ENCODE measurements at places on chromosomes 4 and X. TPM values are rescaled to one million over a fixed set of nuclear protein-coding genes. Genes with fewer than 3 reads are reported as not detected.

DNA sequence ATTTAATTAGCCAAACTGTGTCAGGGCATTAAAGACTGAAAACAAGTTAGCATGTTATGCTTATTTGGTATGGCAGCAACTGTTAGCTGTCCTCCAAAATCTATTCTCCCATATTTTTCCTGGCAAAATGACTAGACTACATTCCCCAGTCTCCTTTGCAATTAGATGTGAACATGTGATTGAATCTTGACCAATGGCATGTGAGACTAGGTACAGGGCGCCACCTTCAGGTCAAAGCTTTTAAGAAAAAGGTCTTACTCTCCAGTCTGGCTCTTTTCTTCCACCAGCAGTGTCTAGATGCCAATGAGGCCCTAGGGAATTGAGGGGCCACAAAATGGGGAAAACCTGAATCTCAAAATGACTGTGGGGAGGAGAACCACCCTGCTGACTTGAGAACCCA is 408.2 kb downstream of the SMARCA1 start:
- H3K4me1 ChIP-seq = no peaks in the 10 kb centered on the region
- H3K36me3 ChIP-seq = no peaks in the 10 kb centered on the region
- no peak overlapping the region for H3K4me3 ChIP-seq
- no peaks in the 10 kb centered on the region for H3K27me3 ChIP-seq
- no peak for DNase-seq
- no peak overlapping the region for H3K27ac ChIP-seq

Gene DMD
- 15.8 TPM for total RNA-seq

DNA sequence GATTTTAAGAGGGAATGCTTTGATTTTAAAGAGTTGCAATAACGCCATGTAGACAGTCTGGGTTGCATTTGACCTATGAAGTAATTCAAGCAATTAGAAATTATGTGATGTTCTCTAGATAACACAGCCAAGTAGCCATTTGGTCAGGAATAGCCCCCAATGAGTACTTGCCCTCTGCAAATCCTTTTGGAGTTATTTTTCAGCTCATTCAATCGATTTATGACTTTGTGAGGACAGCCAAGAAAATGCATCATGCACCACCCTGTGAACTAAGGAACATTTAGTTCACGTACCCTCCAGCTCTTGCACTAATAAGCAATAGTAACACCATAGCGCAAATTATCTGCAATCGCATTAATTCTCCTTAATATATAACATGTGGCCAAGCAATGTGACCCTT is 552.6 kb upstream of the INTU start:
- no peak for DNase-seq
- H3K27ac ChIP-seq = no peak overlapping the region
- H3K36me3 ChIP-seq = no peaks in the 10 kb centered on the region
- no peaks in the 10 kb centered on the region for H3K4me1 ChIP-seq

Gene GNRHR
- not detected for total RNA-seq

DNA sequence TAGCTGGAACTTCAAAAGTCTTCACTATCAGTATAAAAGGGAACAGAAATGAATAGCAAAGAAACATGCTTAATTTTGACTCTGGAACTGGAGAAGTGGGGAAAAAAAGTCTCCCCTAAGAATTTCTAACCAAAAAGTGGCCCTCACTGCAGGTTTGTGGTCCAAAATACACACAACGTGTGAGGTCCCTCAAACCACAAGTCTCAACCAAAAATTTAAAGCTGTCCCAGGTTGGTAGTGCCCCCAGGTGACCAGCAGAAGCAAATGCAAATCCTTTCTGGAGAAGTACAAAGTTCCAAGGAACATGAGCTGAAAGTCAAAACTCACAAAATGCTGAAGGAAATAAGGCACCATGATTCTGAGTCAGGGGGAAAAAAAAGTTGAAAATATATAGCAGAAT is 23.6 kb upstream of the VAMP7 start:
- H3K4me1 ChIP-seq = no peaks in the 10 kb centered on the region
- H3K4me3 ChIP-seq = no peak overlapping the region
- H3K36me3 ChIP-seq = no peaks in the 10 kb centered on the region
- no peak overlapping the region for H3K27ac ChIP-seq
- DNase-seq = no peak

- DNase-seq = no peak
- H3K27me3 ChIP-seq = no peaks in the 10 kb centered on the region
- H3K27ac ChIP-seq = no peak overlapping the region
These were observed 5.2 kb upstream of the IRF2 start for GRCh38 chr4:184479516-184479950.

DNA sequence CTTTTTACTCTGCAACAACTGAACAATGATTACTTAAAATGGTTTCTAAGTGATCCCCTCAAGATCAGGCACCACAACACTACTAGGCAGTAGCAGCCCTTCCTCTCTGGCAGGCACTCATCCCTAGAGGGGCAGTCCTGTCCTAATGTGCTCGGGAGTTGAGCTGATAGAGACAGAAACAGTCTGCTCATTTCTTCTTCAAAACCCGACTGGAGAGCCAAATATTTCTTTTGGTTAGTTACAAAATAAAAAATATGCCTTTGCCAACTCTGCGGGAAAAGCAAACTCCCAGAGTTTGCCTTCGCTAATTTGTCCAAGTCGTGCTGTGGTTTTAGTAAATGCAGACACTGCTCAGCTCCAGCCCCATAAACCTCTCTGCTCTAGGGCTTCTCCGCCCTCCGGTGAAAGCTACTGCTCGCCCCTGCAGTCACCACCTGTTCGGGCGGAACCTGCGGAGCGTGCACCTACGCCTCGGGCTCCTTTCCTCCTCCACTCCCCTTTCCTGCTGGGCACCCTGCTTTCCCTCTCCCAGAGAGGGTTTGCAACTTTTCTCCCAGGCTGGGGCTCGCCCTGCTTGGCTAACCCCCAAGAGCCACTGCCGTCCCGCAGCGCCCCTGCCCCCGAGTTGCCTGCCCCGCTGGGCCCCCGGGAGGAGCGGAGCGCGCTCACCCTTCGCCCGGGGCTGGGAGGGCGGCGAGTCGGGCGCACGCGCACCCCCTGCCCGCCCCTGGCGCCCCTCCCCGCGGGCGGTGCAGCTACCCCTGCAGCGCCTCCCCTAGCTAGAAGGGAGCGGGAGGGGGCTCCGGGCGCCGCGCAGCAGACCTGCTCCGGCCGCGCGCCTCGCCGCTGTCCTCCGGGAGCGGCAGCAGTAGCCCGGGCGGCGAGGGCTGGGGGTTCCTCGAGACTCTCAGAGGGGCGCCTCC is at the start of gene NPNT:
TSS of gene NPNT (plus strand) at position 812 of the 923 bp plus-strand sequence. CDS start 182 bp downstream, outside the sequence.
- DNase-seq = no peak
- peaks cover 9% of the 10 kb centered on the region for H3K4me1 ChIP-seq
- H3K27ac ChIP-seq = peak within 1 kb of the TSS; percentile 61

Gene USP17L11
- not detected for total RNA-seq

GRCh38 chrX:117972711-117973109 is 143.9 kb downstream of the KLHL13 start:
- H3K27ac ChIP-seq = no peak overlapping the region
- H3K4me1 ChIP-seq = no peaks in the 10 kb centered on the region
- no peaks in the 10 kb centered on the region for H3K27me3 ChIP-seq

Gene CLCN4
- total RNA-seq = 1.7 TPM

DNA sequence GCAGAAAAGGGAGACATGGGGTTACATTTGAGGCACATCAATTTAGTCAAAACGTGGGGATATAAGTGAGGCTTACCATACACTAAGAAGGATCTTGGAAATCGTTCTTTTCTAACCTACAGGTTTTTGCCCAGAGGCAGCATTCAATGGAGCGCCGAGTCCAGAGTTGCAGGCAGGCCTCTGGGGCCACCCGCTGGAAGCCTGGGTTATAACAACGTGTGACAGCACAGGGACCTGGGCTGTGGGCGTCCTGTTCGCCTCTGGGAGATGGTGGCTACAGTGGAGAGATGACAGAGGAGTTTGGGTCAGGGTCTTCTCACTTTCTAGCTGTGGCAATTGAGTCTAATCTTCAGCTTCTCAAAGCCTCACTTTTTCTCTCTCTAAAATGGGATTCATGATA is 53.9 kb downstream of the ENPP6 start:
- DNase-seq = peak; percentile 55
- H3K4me1 ChIP-seq = no peaks in the 10 kb centered on the region
- no peak overlapping the region for H3K4me3 ChIP-seq
- H3K27ac ChIP-seq = no peak overlapping the region
- no peaks in the 10 kb centered on the region for H3K36me3 ChIP-seq
- no peaks in the 10 kb centered on the region for H3K27me3 ChIP-seq

DNA sequence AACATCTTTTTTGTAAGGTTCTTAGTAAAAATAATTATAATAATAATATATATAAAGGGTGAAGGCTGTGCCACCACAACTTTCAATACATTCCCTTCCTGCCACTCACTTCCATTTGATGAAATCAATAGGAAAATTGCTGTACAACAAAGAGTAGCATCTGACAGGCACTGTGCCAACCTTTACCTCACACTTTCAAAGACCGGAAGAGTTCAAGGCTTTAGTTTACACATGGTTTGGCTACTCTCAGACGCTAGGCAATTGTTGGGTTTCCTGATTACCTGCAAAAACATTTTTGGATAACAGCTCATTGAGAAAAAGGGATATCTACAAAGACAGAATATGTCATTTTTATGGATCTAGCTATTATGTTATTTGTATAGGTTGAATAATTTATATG is 5.5 kb upstream of the ING2 start:
- no peak overlapping the region for H3K27ac ChIP-seq
- H3K4me3 ChIP-seq = no peak overlapping the region
- H3K4me1 ChIP-seq = peaks cover 10% of the 10 kb centered on the region
- no peaks in the 10 kb centered on the region for H3K36me3 ChIP-seq
- DNase-seq = no peak

Gene HAUS3
- 11.6 TPM for total RNA-seq

Gene ARMCX1
- total RNA-seq = 1.8 TPM

Gene ATP5ME
- total RNA-seq = 102 TPM

GRCh38 chr4:26462874-26463273 is 27.4 kb downstream of the CCKAR start:
- H3K27ac ChIP-seq = no peak overlapping the region
- H3K4me3 ChIP-seq = no peak overlapping the region
- H3K36me3 ChIP-seq = no peaks in the 10 kb centered on the region
- no peaks in the 10 kb centered on the region for H3K27me3 ChIP-seq

DNA sequence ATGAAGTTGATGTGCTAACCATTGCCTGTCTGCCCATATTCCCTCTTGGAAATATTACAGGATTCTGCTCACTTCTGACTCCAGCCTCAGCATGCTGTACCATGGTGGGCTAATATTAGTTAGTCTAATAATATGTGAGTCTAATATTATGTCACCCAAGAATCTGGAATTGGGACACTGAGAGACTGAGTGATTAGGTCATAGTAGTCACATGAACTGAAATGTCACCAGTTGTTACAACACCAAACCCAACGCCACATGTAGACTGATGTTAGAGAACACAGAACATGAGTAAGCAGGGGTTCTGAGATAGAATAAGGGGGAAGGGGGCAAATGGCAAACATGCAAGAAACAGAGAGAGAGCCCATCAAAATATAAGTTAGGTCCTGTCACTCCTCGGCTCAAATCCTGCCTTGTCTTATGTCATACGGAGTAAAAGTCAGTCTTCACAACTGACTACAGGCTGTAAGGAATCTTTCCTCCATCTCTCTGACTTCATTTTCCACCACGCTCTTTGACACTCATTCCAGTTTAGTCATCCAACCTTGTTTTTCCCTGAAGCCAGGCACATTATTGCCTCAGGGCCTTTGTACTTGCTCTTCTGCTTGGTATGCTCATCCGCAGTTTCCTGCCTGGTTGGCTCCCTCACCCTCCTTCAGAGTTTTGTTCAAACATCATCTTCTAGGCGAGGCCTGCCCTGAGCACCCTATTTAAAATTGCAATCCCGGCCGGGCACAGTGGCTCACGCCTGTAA is 9.6 kb upstream of the SLAIN2 start:
- H3K4me1 ChIP-seq = no peaks in the 10 kb centered on the region
- no peak overlapping the region for H3K27ac ChIP-seq
- no peak overlapping the region for H3K4me3 ChIP-seq
- H3K36me3 ChIP-seq = no peaks in the 10 kb centered on the region
- no peaks in the 10 kb centered on the region for H3K27me3 ChIP-seq

Gene FRG2
- total RNA-seq = not detected

Gene KCND1
- total RNA-seq = 5.8 TPM
